ENCODE measurements at places on chromosomes 3 and 15. TPM values are rescaled to one million over a fixed set of nuclear protein-coding genes. Genes with fewer than 3 reads are reported as not detected.

The ADPGK gene
- total RNA-seq: 95.0 TPM

The CTDSPL2 gene
- total RNA-seq: 69.6 TPM

The TMEM45A gene
- total RNA-seq: 0.96 TPM

The IGF2BP2 gene
- total RNA-seq: 0.05 TPM

The FSIP1 gene
- 0.16 TPM for total RNA-seq

The CPN2 gene
- total RNA-seq: not detected

- H3K27ac ChIP-seq: no peak overlapping the region
- H3K27me3 ChIP-seq: no peaks in the 10 kb centered on the region
- no peak overlapping the region for H3K4me3 ChIP-seq
- peaks cover 33% of the 10 kb centered on the region for H3K4me1 ChIP-seq
- no peaks in the 10 kb centered on the region for H3K36me3 ChIP-seq
Observed at GRCh38 chr3:196617256-196617655, 22.2 kb upstream of the NRROS start.

GRCh38 chr3:46110701-46111493, 83.6 kb upstream of the XCR1 start:
- peaks cover 4% of the 10 kb centered on the region for H3K36me3 ChIP-seq
- H3K4me1 ChIP-seq: peaks cover 31% of the 10 kb centered on the region
- H3K27me3 ChIP-seq: peaks cover 41% of the 10 kb centered on the region
- DNase-seq: no peak
- H3K4me3 ChIP-seq: no peak overlapping the region
- H3K27ac ChIP-seq: no peak overlapping the region

DNA sequence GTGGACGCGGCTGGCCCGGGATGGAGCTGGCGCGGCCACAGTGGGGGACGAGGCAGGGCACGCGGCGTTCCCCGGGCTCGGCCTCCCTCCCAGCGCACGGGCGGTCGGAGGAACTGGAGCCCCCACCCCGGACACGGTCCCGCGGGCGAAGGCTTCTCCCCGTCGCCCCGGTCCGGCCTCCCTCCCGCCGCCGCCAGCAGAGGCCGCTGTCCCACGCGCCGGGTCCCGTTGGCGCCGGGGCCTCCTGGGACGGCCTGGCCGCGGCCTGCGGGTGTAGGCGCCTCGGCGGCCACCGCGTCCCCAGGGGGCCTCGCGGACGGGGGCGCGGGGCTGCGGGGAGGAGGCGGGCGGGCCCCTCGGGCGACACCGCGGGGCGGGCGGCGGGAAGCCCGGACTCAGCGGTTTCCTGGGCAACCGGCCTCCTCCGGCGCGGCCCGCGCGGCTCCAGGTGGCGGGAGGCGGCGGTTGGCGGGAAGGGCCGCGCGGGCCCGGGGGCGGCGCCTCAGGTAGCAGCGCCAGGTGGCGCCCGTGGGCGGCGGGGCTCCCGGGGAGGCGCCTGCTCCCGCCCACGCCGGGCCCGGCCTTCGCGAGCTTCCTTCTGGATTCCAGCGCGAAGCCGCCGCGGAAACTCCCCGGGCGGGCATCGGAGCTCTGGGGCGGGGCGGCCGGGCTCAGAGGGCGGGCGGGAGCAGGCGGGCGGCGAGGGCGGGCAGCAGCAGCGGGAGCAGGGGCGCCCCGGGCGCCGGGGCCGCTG, 26.7 kb downstream of the MELTF start:
- H3K36me3 ChIP-seq: no peaks in the 10 kb centered on the region
- peak; percentile 74 for DNase-seq
- H3K27ac ChIP-seq: no peak overlapping the region
- H3K4me3 ChIP-seq: no peak overlapping the region
- H3K27me3 ChIP-seq: no peaks in the 10 kb centered on the region
- H3K4me1 ChIP-seq: peaks cover 7% of the 10 kb centered on the region

- no peaks in the 10 kb centered on the region for H3K27me3 ChIP-seq
- H3K4me1 ChIP-seq: peaks cover 20% of the 10 kb centered on the region
- DNase-seq: no peak
- H3K36me3 ChIP-seq: peaks cover 5% of the 10 kb centered on the region
Observed at GRCh38 chr3:141392897-141393734, 24.8 kb downstream of the ZBTB38 start.

DNA sequence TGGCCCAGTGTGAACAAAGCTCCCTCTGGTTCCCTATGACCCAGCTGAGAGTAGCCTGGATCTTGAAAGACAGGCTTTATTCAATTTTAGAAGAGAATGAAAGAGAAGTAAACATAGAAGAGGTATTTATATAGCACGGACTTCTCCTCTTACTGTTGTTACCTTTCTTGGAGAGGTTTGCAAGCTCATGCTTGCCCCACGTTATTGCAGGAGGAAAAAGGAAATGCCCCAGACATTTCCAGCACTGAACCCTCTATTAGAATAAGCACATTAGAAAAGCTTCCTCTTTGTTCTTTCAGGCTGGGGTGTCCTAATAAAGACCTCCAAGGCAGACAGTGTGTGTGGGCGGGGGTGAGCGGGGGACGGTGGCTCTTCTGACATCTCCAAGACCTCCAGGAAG, 98.7 kb upstream of the AGBL1 start:
- no peak overlapping the region for H3K4me3 ChIP-seq
- no peaks in the 10 kb centered on the region for H3K4me1 ChIP-seq
- H3K27ac ChIP-seq: no peak overlapping the region
- no peak for DNase-seq

DNA sequence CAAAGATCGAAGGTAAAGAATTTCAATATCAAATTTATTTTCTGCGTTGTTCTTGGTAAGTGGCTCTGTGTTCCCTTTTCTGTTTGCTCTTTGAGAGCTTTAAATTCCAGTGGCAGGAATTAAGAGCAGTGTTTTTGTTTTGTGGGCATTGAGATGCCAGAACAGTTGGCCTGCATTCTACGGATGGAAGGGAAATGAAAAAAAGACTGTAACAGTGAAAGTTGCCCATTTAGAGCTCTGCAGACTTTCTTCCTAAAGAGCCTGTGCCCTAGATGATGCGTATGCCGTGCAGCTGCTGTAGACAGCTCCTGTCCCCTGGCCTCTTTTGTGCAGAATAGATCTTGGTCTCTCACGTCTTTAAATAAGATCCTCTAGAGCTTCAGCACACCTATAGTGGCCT, 58.8 kb downstream of the KAT2B start:
- H3K4me1 ChIP-seq: peaks cover 37% of the 10 kb centered on the region
- peaks cover 51% of the 10 kb centered on the region for H3K36me3 ChIP-seq
- H3K4me3 ChIP-seq: no peak overlapping the region

GRCh38 chr15:79060175-79060574, 30.4 kb downstream of the RASGRF1 start:
- no peak for DNase-seq
- peaks cover 4% of the 10 kb centered on the region for H3K27me3 ChIP-seq

DNA sequence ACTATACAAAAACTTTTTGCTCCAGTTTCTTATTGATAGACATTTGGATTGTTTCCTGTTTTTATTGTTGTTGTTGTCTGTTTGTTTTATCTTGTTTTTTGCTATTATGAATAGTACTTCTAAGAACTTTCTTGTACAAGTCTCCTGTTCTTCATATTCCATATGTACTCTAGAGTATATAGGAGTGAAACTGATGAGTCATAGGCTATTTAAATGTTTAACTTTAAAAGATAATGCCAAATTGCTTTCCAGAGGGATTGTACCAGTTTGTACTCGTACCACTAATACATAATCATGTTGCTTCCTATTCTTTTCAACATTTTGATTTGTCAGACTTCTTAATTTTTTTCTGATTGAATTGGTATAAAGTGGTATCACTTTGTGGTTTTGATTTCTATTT, 19.6 kb downstream of the LRRC49 start:
- no peaks in the 10 kb centered on the region for H3K36me3 ChIP-seq
- H3K4me1 ChIP-seq: no peaks in the 10 kb centered on the region
- no peak overlapping the region for H3K27ac ChIP-seq
- H3K4me3 ChIP-seq: no peak overlapping the region
- peaks cover 6% of the 10 kb centered on the region for H3K27me3 ChIP-seq

- no peaks in the 10 kb centered on the region for H3K4me1 ChIP-seq
- no peak overlapping the region for H3K4me3 ChIP-seq
- H3K36me3 ChIP-seq: no peaks in the 10 kb centered on the region
Observed at GRCh38 chr3:103380391-103380790, 945.6 kb downstream of the ZPLD1 start.

- peak overlapping the region; percentile 65 for H3K4me3 ChIP-seq
- no peaks in the 10 kb centered on the region for H3K27me3 ChIP-seq
- DNase-seq: no peak
- H3K36me3 ChIP-seq: peaks cover 63% of the 10 kb centered on the region
- H3K27ac ChIP-seq: peak overlapping the region; percentile 96
- H3K4me1 ChIP-seq: peaks cover 83% of the 10 kb centered on the region
Observed at GRCh38 chr3:30620402-30621360, 14.3 kb downstream of the TGFBR2 start.

- no peaks in the 10 kb centered on the region for H3K27me3 ChIP-seq
- H3K4me1 ChIP-seq: no peaks in the 10 kb centered on the region
- H3K4me3 ChIP-seq: no peak overlapping the region
- no peak overlapping the region for H3K27ac ChIP-seq
- H3K36me3 ChIP-seq: no peaks in the 10 kb centered on the region
Observed at GRCh38 chr3:191901741-191902140, 440.8 kb downstream of the PYDC2 start.

GRCh38 chr3:174863488-174863887, 4.4 kb downstream of the NAALADL2 start:
- no peak overlapping the region for H3K27ac ChIP-seq
- DNase-seq: no peak
- H3K4me1 ChIP-seq: no peaks in the 10 kb centered on the region
- no peaks in the 10 kb centered on the region for H3K36me3 ChIP-seq
- H3K27me3 ChIP-seq: no peaks in the 10 kb centered on the region
- no peak overlapping the region for H3K4me3 ChIP-seq

DNA sequence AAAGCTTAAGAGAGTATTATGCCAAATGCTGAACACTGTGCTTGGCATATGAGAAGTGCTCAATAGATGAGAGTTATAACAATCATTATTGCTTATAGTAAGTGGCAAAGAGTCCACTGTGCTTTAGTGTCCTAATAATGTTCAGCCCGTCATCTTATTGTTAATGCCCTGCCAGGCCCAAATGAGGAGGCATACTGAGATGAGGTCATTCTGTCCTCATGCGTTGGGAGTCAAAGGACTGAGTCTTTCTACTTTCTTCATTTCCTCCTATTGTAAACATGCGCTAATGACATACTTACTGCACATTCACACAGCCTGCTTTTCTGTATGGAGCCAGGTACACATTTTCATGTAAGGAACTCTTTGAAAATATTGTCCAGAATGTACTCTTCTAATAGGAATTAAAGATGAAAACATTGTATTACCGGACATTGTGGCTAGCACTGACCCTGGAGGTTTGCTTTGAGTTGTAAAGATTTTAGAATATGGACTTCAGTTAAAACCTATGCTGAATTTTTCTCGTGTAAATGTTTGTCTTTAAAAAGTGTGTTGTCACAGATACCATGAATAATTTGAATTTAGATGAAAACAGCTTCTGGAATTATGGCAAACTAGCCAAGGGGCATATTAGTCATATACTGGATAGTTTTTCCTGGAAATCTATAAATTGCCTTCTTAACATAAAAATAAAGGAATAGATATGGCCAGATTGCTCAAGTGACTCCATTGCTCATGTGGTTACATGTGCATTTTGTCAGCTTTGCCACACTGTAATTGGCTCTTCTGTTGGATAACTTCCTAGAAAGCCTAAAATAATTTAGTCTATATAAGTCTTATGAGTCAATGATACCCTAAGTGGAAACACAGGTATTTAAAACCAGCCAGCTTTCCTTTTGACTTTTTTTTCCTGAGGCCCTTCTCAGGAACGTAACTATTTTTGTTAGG, 38.3 kb downstream of the KBTBD12 start:
- no peaks in the 10 kb centered on the region for H3K4me1 ChIP-seq
- no peak overlapping the region for H3K27ac ChIP-seq
- no peak for DNase-seq
- H3K27me3 ChIP-seq: peaks cover 28% of the 10 kb centered on the region
- H3K36me3 ChIP-seq: no peaks in the 10 kb centered on the region

GRCh38 chr3:109356442-109357155, 19.3 kb upstream of the DPPA4 start:
- no peak overlapping the region for H3K27ac ChIP-seq
- no peak overlapping the region for H3K4me3 ChIP-seq
- H3K36me3 ChIP-seq: no peaks in the 10 kb centered on the region
- H3K4me1 ChIP-seq: no peaks in the 10 kb centered on the region
